HT-29 (cell line): ENCODE measurements at places on chromosomes 4 and X. TPM values are rescaled to one million over a fixed set of nuclear protein-coding genes. Genes with fewer than 3 reads are reported as not detected.

GRCh38 chr4:98786866-98787265 lies 128.5 kb upstream of the TSPAN5 start:
- peak; percentile 34 for DNase-seq

The GAB3 gene
- 0.08 TPM in 1 of 2 replicates, not detected in the other for total RNA-seq

DNA sequence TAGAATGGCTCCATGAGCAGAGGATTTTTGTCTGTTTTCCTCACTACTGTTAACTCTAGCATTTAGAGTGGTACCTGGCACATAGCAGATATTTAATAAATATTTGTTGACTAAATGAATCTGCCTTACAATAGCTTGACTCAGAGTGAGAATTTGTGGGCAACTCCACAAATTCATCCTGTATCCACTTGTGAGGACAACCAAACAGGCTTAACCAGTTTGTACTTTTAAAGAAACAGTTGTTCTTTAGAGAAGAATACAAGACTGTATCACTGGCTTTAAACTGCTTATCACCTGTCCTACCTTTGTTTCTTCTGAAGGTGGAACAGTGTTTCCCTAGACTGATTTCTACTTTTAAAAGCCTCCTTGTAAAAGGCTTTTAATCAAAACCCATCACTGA lies 141.3 kb upstream of the SH3RF1 start:
- DNase-seq, result peak; percentile 48

- no peak for DNase-seq
Measured at GRCh38 chr4:9964879-9965278, 56.4 kb downstream of the SLC2A9 start.

- no peak for DNase-seq
Measured at GRCh38 chr4:177528620-177529019, 86.4 kb upstream of the AGA start.

The RAB33A gene
- total RNA-seq, result not detected in 2 replicates

DNA sequence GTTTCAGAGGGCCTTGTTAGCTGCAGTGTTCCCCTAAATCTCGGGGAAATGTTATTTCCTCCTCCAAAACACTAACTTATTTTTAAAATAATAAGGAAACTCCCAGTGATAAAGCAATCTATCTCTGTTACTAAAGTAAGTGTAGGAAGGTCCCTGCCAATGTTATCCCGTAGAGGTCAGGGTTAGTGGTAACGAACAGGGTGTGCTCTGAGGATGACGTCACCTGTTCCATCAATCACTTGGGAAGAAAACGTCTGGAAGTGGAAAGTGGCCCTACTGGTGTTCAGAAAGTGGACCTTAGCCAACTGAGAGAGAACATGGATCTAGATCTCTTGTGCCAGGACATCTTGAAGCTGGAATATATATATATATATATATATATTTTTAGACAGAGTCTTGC lies 249.5 kb downstream of the BCOR start:
- DNase-seq, result no peak

The UPF3B gene
- total RNA-seq, result 4.8 and 5.1 TPM in 2 replicates

DNA sequence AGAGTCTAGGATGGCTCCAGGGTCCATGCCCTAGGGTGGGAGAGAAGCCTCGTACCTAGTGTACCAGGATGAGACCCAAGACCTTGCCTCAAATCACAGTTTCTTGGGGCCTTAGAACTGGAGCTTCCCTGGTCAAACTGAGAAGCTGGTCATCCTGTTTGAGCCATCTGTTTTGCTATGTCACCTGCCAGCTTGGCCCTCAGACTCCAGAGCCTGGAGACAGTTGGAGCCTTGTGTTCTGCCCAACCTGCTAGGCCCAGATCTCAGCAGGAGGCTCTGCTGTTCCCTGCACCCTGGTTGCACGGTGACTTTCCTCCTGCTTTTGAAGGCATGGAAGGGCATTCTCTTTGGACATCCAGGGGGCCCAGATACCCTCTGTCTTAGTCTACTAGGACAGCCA lies 206.3 kb upstream of the ATP6AP2 start:
- no peak for DNase-seq

DNA sequence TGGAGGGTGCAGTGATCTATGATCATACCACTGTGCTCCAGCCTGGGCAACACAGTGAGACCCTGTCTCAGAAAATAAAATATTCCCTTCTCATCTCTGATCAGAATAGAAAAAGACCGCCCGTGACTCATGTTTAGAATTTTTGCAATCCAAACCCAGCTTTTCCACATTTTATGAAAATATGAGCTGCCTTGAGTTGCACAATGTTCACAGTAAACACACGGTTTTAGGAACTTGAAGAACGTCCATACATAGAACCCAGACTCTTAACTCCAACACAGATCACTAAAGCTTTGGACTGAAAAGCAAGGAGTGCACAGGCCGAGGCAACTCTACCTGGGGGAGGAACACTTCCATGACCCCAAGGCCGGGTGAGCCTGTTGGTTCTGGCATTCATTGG lies 305.0 kb downstream of the TENM3 start:
- no peak for DNase-seq

DNA sequence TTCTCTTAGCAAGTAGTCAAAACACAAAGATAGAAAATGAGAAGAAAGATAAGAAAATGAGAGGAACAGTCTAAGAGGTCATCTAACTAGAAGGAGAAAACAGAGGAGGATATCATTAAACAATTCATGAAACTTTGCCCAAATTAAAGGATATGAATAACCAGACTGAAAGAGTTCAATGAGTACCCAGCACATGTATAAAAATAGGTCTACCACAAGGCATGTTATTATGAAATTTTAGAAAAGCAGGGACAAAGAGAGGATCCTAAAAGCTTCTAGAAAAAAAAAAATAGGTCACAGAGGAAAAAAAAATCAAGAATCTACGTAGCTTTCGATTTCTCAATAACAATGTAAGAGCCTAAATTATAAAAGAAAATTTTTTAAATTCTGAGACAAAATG lies 118.5 kb downstream of the WDFY3 start:
- DNase-seq, result no peak
